ENCODE measurements at places on chromosomes 6 and 20.

GRCh38 chr20:25222461-25223178 lies 25.3 kb upstream of the PYGB start:
- no peak for DNase-seq

DNA sequence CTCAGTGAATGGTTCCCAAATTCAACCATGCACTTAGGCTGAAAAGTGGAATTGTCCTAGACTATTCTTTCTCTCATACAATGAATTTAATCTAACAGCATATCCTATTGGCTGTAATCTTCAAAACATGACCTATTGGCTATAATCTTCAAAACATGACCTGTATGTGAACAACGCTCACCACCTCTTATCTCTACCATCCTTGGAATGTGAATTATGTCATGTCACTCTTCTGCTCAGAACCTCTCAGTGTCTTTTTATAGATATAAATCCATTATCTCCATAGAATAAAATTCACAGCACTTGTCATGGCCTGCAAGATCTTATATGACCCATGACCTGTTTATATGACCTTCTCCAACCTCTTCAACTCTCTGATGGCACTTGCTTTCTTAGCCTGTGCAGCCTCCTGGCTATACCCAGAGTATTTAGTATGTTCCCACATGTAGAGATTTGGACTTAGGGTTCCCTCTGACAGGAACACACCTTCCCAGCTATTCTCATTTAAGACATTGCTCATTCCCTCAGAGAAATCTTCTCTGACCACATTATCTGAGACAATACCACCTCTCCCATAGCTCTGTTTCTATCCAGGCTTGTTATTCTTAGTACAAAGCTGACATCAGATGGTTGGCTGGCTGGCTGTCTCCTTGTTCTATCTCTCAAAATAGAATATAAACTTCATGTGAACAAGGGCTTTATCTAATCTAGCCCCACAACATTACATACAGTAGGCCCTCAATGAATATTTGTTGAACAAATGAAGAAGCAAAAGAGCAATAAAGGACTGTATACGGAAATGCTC lies 275.0 kb upstream of the PREP start:
- DNase-seq, result no peak

DNA sequence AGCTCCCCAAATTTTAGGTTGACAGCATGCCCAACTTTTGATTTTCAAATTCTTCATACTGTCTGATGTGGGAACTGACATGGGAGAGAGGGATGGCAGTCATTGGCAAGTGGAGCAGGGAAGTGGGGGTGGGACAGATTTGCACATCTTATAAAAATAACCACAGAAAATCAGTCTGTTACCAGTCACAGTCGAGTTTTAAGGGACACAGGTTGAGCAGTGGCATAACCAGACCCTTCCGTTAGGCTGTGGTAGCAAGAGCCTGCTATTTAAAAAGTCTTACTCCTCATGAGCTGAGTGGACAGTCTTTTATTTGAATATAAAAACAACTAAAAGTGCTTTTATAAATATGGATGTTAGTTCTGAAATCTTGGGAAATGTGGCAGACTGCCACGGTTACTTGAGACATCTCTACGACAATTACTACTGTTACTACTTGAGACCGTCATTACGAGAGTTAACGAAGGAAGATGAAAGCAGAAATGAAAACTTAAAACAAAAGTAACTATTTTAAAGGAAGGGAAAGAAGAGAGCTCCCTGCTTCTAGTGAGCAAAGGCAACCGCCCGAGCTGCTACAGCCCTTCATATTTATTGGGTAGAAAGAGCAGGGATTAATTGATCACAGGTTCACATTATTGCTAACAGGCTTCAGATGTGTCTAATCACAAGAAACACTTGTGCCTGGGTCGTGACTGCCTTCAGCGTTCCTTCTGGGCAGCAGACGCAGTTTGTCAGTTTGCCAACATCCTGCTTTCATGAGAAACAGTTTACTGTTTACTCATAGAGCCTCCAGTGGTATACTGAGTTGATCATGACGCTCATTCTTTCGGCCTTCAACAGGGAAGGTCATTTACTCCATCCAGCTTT lies 71.3 kb downstream of the EFHC1 start:
- DNase-seq, result no peak

DNA sequence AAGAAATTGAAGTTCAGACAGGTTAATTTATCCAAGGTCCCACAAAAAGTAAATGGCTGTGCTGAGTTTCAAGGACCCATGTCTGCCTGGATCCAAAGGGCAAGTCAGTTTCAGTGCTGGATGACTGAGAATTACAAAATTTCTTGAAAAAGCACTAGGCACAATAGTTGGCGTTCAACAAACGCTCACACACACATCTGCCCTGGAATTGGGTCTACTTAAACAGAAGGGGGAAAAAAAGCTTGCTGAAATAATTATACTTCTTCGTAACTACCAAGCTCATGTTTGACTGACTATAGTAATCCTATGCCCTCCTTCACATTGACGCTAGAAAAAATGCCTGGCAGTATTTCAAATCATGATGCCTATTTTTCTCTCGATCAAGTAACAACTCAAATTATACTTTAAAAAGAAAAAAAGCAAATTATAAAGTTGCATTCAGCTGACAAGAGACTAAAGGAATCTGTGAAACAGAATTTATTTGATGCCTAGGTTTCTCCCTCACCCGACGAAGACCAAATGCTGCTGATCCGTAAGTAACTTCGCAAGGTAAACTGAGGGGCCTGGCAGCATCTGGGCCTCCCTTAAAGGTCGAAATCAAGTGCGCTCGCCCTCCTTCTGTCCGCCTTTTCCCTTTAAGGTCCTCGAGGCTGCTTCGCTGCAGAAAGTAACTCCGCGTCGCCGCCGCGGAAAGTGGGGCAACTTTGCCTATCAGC lies 650 bp upstream of the CD2AP start:
- no peak for DNase-seq

- DNase-seq, result no peak
Measured at GRCh38 chr20:64049878-64050260, 430 bp upstream of the SOX18 start.

- no peak for DNase-seq
Measured at GRCh38 chr20:31949877-31950646, 1.8 kb downstream of the PDRG1 start.

DNA sequence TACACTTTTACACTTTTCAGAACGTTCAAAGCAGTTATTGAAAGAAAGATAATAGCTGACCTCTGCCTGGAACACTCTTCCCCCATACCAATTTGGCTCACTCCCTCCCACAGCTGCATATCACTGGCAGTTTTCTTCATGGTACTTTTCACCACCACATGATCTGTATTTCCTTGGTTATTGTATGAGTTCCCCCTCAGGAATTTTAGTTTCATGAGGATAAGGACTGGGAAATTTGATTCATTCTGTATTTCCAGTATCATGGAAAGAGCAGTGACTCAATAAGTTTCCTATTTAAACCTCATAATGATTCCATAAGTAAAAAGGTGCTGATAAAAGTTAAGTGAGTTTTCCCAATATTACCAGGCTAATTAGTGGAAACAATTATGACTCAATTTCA lies 16.0 kb downstream of the HTR1B start:
- no peak for DNase-seq

DNA sequence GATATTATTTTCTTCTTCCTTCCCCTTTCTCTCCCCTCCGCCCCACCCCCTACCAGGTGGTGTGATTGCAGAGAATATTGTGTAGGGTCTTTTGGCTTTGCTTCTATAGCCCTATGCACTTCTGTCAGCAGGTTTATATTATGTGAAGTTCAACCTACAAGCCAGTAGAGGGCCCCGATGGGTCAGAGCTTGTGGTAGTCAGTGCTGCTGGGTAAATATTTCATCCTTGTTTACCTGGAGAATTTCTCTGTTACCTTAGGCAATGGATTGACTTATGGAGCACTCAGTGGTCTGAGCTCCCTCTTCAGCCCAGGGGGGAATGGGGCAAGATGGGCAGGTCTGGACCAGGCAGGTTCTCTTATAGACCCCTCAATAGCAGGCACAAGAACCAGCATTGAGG lies 720.9 kb downstream of the GRIK2 start:
- no peak for DNase-seq

GRCh38 chr6:36642913-36643817 lies 35.3 kb upstream of the CDKN1A start:
- DNase-seq, result no peak

GRCh38 chr6:79672631-79673111 lies 41.5 kb downstream of the SH3BGRL2 start:
- DNase-seq, result no peak

DNA sequence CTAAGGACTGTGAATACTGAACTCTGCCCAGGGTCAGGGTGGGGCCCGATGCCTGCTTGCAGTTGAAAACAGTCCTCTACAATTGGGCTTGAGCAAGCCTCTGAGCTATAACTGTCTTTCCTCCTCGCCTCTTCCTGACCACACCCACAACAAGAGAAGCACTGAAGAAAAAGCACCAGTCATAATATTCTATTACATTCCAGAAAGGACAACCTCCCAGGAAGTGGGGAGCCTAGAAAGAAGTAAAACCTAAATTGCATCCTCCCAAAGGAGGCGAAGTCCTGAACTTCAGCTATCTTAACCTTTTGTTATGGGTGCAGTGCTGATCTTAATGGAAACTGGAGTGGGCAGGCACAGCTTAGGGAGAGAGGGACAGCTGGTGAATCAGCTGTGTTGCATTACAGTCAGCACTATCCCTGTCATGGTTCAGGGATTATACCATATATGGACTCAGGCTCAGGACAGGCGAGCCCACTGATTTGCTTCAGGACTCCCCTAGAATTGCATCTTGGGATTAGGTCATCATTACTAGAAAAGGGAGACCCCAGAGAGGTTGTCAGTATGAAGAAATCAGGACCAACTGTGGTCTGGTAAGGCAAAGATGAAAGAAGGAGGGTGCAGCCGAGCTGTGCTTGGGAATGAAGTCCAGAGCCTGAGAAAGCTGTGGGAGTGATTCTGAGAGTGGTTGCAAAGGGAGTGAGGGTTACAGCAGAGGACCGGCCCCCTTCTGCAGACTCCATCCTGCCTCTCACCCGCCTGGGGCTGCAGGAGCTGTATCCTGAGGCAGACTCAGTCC lies 18.3 kb upstream of the TRAM2 start:
- DNase-seq, result no peak

DNA sequence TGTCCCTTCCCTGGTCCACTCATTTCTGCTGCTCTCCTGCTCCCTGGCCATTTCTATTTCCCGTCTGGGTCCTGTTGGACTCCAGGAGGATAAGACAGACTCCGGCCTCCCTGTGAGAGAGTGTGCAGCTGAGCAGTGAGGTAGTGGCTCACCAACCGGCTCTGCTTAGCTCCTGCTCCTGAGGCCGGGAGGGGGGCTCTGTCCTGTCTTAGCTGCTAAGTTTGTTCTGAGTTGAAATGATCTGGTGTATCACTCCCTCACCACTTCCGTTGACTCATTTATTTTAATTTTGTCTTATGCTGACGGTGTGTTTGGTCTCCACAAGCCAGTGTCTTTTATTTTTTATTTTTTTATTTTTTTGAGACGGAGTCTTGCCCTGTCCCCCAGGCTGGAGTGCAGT lies 148.5 kb upstream of the PDE10A start:
- DNase-seq, result no peak

DNA sequence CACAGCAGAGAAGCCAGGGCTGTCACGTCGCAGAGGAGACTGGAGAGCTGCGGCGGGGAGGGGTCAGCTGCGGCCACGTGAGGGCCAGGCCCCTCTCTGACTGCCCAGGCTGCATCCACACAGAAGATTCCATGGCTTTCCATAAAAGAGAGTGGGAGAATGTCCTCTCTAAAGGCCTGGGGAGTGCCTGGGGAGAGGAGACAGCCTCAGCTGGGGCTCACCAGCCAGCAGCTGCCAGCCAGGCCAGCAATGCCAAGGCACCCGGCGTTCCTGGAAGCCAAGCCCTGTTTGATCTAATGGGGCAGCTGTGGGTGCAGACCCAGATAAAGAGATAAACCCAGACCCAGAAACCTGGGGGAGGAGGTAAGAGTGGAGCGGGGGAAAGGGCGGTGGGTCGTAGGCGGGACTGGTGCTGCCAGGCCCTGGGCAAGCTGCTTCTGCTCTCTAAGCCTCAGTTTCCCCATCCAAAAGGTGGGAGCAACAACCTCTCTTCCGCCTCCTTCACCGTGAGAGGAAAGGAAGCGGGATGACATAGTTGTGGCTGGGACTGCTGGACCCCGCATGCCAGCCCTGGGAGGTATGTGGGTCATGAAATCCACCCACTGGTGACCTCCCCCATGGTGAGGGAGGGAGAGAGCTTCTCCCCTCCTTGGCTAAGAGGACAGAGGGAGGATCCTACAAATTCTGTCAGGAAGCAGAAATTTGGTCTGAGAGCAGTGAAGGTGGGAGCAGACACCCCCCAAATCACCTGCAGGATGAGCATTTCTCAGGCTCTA lies 3.1 kb upstream of the OSBPL2 start:
- DNase-seq, result no peak

- no peak for DNase-seq
Measured at GRCh38 chr20:18858816-18859215, 45.2 kb downstream of the SCP2D1 start.

Data from natural killer cell treated with Interleukin-12 subunit alpha and Interleukin-12 subunit beta and Interleukin-15 and Interleukin-18, amount 100 ng/mL, for 72 hours (primary cell).